ENCODE measurements at places on chromosomes 4 and X.

DNA sequence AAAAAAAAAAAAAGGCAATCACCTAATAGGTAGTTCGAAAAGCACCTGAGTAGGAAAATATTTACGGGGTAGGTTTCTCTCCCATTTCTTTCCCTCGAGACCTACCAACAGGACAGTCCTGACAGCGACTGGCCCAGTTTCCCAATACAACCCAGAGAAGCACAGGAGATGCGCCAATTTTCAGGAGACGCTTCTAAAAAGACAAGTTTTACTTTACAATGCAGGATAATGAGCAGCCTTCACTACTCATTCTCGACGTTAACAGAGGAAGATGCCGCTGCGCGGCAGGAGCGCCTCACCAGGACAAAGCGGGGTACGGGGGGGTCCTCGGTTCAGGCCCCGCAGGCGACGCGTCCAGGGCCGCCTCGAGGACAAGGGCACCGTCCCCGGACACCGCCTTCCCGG is 708 bp downstream of the BCLAF3 start:
- H3K36me3 ChIP-seq = no peaks in the 10 kb centered on the region
- H3K4me3 ChIP-seq = peak overlapping the region; percentile 69
- H3K27me3 ChIP-seq = peaks cover 21% of the 10 kb centered on the region
- no peak overlapping the region for H3K27ac ChIP-seq

GRCh38 chrX:48833542-48834138 is 1.8 kb downstream of the PCSK1N start:
- H3K4me3 ChIP-seq = no peak overlapping the region
- no peaks in the 10 kb centered on the region for H3K36me3 ChIP-seq
- no peaks in the 10 kb centered on the region for H3K27me3 ChIP-seq
- DNase-seq = no peak

DNA sequence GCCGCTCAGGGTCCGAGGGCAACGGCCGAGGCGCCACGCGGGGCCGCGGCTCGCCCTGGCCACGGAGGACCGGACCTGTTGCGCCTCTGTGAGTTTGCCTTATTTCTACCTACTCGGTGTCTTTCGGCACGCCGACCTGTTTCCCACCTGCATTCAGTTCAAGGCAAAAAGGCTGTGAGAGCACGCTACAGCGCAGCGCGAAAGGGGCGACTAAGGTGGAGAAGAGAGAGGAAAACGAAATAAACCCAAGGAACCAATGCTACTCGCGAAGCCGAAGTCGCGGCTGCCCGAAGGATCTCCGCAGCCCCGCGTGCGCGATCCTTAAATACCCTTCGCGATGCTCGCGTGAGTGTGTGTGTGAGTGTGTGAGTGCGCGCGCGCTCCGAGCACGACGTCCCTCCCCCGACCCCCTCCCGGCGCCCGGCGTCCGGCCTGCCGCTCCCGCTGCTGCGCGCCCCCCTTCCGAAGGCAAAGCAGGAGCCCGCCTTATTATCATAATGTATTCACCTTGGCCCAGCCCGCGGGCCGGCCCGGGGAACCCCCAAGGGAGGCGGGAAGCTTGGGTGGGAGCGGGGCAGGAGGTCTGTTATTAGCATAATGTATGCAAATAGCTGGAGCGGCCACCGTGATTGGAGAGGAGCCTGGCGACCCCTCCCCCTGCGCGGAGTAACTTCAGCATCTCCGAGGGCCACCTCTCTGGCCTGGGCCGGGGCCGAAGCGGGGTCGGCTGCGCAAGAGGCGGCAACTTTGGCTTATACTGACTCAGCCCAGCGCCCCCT is at the start of gene COL25A1:
Gene COL25A1 (minus strand): TSS at position 298 of the 779 bp plus-strand sequence.
- no peak for DNase-seq
- H3K4me1 ChIP-seq = peaks cover 6% of the 10 kb centered on the region
- no peak within 1 kb of the TSS for H3K27ac ChIP-seq
- H3K36me3 ChIP-seq = no peaks in the 10 kb centered on the region

DNA sequence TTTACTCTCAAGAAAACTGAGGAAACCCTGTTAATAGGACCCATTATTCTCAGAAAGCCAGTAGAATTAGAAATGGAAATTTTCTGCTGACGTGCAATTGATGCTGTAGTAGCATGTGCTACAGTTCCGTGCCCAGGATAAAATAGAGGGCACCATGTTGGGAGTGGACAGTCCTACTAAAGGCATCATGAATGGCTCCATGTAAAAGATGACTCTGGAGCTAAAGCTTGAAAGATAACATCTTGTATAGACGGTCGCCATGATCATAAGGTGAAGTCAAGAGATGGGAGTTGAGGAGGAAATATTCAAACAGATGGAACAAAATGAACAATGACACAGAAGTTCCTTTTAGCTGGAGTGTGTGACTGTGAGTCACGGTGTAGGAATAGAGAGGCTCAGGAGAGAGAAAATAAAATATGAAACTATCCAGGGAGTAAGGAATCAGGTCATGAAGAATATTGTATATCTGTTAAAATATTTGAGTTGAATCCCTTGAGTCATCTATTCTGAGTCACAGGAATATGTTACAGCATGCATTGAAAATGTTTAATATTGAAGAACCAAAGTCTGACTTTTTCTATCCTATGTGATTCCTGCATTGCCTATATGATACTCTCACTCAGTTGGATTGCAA is 31.8 kb downstream of the ANXA10 start:
- H3K4me1 ChIP-seq = peaks cover 14% of the 10 kb centered on the region
- peak overlapping the region; percentile 0 for H3K4me3 ChIP-seq
- peak; percentile 32 for DNase-seq
- H3K36me3 ChIP-seq = no peaks in the 10 kb centered on the region
- no peaks in the 10 kb centered on the region for H3K27me3 ChIP-seq

- H3K4me3 ChIP-seq = no peak overlapping the region
- DNase-seq = no peak
- H3K4me1 ChIP-seq = no peaks in the 10 kb centered on the region
- no peaks in the 10 kb centered on the region for H3K36me3 ChIP-seq
- H3K27ac ChIP-seq = no peak overlapping the region
- peaks cover 25% of the 10 kb centered on the region for H3K27me3 ChIP-seq
These were observed 248.5 kb downstream of the ENOX2 start for GRCh38 chrX:130654409-130654950.

DNA sequence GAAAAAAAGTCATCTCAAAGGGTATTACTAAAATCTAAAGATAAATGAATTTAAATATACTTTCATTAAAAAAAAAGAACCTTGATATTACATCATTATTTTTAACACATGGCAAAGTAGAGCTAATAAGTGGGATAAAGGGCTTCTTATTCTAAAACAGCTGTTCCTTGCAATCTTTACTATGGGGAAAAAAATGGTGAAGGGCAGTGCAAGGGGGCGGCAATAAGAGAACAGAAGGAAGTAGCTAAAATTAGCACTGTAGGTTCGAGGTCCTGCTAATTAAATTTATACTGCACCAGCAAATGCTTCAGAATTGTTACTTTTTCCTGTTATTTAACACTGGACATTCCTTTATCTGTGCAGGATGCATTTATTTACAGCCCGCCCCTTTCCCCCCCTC is 89.4 kb upstream of the HPF1 start:
- H3K36me3 ChIP-seq = no peaks in the 10 kb centered on the region
- no peak overlapping the region for H3K4me3 ChIP-seq
- H3K27me3 ChIP-seq = peaks cover 10% of the 10 kb centered on the region
- H3K27ac ChIP-seq = no peak overlapping the region
- H3K4me1 ChIP-seq = peaks cover 5% of the 10 kb centered on the region
- DNase-seq = no peak

DNA sequence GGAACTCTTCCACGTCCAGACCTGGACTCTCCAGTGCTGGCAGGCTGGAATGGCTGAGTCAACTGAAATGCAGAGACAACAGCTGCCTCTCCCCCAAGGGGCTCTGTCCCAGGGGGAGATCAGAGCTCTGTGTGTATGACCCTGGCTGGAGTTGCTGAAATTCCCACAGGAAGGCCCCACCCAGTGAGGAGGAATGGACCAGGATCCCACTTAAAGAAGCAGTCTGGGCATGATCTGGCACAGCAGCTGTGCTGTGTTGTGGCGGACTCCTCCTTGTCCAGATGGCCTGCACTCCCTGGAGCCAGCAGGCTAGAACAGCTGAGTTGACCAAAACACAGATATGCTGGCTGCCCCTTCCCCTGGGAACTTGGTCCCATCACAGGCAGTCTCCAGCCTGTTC is 25.4 kb downstream of the C4orf17 start:
- H3K36me3 ChIP-seq = no peaks in the 10 kb centered on the region
- H3K27ac ChIP-seq = no peak overlapping the region
- H3K4me1 ChIP-seq = no peaks in the 10 kb centered on the region
- H3K4me3 ChIP-seq = no peak overlapping the region
- no peaks in the 10 kb centered on the region for H3K27me3 ChIP-seq

DNA sequence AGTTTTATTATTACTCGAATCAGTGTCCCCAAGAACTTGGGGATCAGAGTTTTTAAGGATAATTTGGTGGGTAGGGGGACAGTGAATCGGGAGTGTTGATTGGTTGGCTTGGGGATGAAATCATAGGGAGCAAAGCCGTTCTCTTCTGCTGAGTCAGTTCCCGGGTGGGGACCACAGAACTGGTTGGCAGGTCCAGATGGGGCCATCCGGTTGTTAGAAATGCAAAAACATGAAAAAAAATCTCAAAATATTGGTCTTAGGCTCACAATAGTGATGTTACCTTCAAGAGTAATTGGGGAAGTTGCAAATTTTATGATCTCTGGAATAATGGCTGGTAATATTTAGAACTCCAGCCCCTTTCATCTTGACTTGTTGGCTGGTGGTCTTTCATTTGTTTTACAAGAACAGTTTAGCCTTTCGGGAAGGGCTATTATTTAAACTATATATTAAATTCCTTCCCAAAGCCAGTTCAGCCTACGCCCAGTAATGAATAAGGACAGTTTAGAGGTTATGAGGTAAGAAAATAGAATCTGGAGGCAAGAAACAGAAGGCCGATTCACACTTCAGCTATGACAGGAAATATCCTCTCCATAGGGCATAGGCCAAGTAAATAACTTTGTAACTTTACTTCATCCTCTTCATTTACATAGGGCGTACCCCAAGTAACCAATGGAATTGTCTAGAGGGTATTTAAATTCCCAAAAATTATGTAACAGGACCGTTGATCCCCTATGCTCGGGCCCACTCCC is 164.1 kb upstream of the STS start:
- H3K36me3 ChIP-seq = no peaks in the 10 kb centered on the region
- no peaks in the 10 kb centered on the region for H3K4me1 ChIP-seq
- DNase-seq = no peak
- no peak overlapping the region for H3K27ac ChIP-seq
- H3K4me3 ChIP-seq = peak overlapping the region; percentile 22

DNA sequence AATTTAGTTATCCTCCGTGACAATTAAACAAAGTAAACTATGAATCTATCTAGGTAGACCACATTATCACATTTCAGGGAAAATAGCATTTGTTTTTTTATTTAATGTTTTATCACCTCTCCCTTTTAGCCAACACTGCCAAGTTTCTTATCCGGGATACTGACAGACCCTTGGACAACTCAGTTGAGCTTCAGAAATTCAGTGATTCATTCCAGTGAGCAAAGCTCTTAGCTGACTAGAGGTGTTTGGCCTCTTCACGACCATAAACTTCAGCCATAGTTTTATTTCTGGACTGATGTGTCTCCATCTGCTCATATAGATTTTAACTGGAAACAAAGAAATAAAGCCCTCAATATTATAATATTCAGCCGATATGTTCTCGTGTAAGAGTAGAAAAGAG is 15.2 kb downstream of the SLITRK2 start:
- no peak for DNase-seq
- H3K4me3 ChIP-seq = no peak overlapping the region
- H3K27me3 ChIP-seq = no peaks in the 10 kb centered on the region
- no peaks in the 10 kb centered on the region for H3K4me1 ChIP-seq

DNA sequence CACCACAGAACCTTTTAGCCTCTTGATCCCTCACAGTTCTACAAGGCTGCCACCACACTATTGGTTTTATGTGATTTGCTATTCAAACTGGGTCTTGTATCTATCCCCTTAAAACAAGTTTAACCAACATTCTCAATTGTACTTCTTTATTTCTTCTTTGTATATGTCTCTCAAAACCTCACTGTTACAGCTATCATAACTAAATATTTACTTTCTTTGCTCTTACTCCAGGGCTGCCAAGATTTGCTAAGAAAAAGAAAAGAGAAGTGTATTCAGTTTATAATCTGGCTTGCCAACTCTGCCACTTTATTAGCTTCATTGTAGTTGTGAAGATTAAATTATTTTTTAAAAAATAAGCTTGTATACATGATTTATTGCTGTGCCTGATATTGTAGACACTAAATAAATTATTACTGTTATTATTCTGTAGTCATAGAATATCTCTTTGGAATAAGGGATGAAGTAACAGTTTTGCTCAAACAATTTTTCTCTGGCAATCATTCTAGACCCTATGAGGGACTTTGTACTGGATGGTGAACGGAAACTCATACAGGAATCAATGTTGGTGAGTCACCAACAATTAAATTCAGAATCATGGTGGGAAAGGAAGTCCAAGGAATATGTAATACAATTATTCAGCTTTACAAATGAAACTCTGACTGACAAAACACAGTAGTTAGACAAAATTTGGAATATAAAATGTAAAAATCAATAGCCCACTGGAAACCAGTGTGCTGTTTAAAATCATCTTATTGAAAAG is 127.1 kb upstream of the DCAF8L1 start:
- H3K4me1 ChIP-seq = no peaks in the 10 kb centered on the region
- H3K36me3 ChIP-seq = no peaks in the 10 kb centered on the region
- no peaks in the 10 kb centered on the region for H3K27me3 ChIP-seq

GRCh38 chr4:31391976-31392375 is 671.8 kb downstream of the PCDH7 start:
- H3K36me3 ChIP-seq = no peaks in the 10 kb centered on the region
- no peak for DNase-seq
- H3K27ac ChIP-seq = no peak overlapping the region
- no peaks in the 10 kb centered on the region for H3K27me3 ChIP-seq

DNA sequence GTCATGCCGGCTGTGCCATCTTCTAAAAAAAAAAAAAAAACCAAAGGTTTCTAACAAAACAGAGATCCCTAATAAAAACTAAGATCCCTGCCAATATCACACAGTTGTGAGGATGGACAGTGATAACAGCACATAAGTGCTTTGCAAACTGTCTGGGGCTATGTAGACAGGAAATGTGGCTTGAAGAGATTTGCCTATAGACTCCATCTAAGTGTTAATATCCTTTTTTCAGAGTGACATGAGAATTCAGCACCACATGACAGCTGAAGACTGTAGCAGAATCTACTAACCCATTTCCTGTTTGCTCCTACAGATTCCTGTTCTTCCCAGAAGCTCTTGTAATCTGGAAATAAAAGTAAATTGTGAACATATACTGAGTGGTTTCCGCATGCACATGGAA is 215.4 kb downstream of the KDR start:
- H3K4me1 ChIP-seq = no peaks in the 10 kb centered on the region
- H3K4me3 ChIP-seq = no peak overlapping the region
- H3K27me3 ChIP-seq = no peaks in the 10 kb centered on the region
- no peaks in the 10 kb centered on the region for H3K36me3 ChIP-seq
- no peak for DNase-seq

DNA sequence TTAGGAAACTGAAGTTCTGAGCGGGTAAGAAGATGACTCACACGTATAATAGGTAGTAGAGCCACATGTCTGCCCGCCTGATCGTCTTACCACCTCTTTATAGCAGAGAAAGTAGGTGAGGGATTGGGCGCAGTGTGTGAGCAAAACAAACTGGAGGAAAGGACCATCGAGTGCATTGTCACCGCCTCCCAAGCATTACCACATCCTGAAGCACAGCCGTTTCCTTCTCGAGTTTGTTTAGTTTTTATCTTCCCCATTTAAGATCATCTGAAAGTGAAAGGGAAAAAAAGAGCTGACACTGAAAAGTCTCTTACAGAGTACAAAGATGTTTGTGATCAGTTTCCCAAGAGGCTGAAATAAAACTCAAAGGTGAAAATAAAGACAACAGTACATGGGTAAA is 14.8 kb downstream of the PDK3 start:
- H3K36me3 ChIP-seq = no peaks in the 10 kb centered on the region
- DNase-seq = peak; percentile 37
- no peak overlapping the region for H3K4me3 ChIP-seq
- H3K27ac ChIP-seq = no peak overlapping the region
- H3K4me1 ChIP-seq = no peaks in the 10 kb centered on the region

Measured in MCF 10A (cell line).